ENCODE measurements at places on chromosomes 5 and 9. TPM values are rescaled to one million over a fixed set of nuclear protein-coding genes. Genes with fewer than 3 reads are reported as not detected.
A peak's percentile ranks its signal among the peaks of the same experiment; 100 is the strongest.

Gene NIPAL4
- total RNA-seq: not detected

Gene TMEM8B
- total RNA-seq: 2.8 TPM

Gene PCDHGB4
- 17.4 TPM for total RNA-seq

- DNase-seq: peak; percentile 71
Observed at GRCh38 chr9:133782157-133783130, 44.3 kb upstream of the SARDH start.

Measured in fibroblast of the aortic adventitia (primary cell).